ENCODE measurements at places on chromosomes 16 and 17.
A peak's percentile ranks its signal among the peaks of the same experiment; 100 is the strongest.

GRCh38 chr17:36765436-36766043, 164.2 kb downstream of the MRM1 start:
- no peak for DNase-seq

GRCh38 chr17:12098568-12098967, 77.9 kb downstream of the MAP2K4 start:
- no peak for DNase-seq

GRCh38 chr17:14845591-14846281, 419.4 kb downstream of the PMP22 start:
- DNase-seq: no peak

DNA sequence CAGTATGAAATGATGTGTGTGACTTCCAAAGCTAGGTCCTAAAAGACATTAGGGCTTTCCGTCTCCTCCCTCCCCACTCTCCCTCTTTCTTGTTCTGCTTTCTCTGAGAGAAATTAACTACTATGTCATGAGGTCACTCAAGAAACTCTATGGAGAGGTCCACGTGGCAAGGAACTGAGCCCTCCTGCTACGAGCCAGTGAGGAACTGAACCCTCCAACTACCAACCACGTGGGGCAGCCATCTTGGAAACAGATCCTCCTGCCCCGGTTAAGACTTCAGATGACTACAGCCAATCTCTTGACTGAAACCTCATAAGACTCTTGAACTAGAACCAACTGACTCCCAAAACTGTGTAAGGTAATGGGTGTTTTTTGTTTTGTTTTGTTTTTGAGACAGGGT, 4.2 kb upstream of the ALOX15 start:
- peak; percentile 44 for DNase-seq

- peak; percentile 42 for DNase-seq
These were observed 804 bp downstream of the BORCS6 start for GRCh38 chr17:8189041-8189710.

DNA sequence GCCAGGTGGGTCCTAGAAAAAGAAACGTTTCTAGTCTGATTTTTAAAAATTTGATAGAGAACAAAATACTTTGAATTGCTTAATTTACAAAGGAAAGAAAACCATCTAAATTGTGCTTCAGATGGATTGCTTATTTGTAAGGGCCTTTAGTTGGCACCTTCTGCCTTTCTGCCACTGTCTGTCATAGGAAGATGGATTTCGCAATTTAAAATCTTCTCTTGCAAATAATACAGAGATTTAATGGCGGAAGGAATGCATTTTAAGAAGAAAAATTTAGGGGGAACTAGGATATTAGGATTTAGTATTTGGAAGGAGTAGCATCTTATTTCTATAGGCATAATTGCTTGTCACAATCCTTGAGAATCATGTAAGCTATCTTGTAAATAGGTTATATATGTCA, 175.5 kb upstream of the RBL2 start:
- no peak for DNase-seq

DNA sequence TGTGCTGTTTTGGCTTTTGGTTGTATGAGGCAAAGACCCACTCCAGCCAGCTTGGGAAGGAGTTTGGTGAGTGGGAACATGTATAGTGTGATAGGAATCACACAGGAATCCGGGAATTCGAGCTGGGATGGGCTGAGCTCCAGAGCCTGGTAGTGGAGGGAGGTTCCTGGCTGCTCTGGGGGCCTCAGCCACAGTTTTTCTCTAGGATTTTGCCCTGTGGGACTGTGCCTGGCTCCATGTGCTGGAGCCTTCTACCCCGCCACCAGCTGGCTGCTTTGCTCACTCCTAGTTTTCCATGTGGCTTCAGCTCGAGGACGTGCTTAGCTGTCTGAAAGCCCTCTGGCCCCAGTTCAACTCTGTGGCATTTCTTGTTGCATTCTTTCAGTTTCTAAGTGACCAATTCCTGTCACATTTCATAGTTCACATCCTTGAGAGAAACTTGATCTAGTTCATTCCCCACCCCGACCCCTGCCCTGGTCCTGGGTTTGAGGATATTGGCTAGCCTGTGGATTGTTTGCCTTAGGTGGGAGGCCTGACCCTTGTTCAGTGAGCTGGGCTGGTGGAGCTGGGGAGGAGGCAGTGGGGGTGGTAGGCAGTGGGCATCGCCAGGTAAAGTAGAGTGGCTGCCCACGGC, 5.0 kb downstream of the SEC14L1 start:
- peak; percentile 88 for DNase-seq

DNA sequence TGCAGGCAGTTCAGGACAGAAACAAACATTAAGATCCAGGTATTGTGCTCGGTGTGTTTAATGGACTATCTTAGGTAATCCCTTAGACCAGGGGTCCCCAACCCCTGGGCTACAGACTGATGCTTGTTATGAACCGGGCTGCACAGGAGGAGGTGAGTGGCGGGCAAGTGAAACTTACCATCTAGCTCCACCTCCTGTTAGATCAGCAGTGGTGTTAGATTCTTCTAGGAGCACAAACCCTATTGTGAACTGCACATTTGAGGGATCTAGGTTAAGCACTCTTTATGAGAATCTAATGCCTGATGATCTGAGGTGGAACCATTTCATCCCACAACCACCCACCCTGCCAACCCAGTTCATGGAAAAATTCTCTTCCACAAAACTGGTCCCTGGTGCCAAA, 37.8 kb upstream of the ASIC2 start:
- no peak for DNase-seq

DNA sequence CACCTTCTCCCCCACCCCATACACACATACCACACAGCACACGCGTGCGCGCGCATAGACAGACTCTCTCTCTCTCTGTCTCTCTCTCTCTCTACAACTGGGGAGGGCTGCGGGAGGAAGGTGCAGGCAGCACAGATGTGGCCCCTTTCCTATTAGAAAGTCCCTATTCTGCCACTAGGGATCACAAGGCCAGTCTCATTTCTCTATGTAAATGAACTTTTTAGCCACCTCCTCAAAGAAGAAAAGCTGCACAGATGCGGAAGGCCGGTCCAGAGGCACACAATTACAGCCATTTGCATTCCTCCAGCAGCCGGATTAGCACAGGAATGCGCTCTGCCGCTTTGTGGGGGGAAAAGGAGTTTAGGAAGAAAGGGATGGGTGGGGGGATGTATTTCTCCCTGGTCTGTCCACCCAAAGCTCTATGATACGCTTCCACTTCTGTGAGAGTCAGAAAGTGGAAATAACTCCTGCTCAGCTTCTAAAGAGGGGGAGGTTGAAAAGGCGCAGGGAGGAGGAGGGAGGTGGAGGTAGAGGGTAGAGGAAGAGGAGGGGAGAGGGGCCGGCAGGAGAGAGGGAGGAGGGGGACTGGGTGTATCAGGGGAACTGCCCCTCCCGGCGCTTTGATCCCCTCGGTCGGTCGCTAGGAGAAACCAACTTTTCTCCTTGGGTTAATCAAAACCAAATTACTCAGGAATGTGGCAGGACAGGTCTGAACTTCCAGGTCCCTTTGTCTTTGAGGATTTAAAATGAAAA, 11.7 kb downstream of the ZFHX3 start:
- DNase-seq: no peak

GRCh38 chr16:23245268-23245667, 56.8 kb upstream of the SCNN1B start:
- DNase-seq: no peak

DNA sequence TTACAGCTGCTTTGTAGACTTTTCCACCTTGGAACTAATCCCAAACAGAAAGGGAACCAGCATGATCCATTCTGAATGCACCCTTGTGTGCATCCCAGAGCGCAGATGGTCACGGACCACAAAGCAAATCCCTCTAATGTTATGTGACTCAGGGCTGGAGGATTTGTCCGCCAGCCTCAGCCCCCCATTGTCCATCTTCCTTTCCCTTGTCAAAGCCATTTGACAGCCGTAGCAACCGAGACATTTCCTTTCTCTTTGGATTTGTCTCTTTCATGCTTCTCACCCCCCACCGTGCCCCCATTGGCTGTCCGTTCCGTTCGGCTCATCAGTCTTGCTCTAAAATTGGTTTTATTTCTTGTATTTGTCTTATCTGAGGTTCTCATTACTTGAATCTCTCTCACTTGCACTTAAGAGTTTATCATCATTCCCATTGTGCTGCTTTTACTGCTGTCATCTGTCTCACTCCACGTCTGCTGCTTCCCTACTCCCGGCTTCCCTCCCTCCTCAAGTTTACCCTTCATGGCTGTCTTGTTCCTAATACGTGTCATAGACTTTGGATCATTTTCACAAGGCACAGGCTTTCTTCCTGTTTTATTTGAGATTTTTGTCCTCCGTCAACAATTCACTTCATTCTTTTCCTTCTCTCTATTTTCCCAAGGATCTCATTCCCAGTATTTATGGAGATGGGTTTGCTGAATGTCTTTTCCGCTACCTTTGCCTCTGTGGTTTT, 163.4 kb upstream of the ERCC4 start:
- DNase-seq: no peak

- no peak for DNase-seq
These were observed 59.4 kb downstream of the USP32 start for GRCh38 chr17:60332574-60332973.

GRCh38 chr16:5851393-5851982, 753.9 kb upstream of the EEF2KMT start:
- DNase-seq: no peak

DNA sequence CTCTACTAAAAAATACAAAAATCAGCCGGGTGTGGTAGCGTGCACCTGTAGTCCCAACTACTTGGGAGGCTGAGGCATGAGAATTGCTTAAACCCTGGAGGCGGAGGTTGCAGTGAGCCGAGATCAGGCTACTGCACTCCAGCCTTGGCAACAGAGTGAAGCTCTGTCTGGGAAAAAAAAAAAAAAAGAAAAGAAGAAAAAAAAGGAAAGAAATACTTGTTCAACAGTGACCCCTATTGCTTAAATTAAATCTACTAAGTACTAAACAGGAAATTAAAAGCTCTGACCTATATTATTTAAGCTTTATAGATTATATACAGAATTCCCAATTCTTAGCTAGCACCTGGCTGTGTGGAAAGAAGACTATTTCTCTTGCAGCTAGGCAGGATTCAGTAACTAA, 48.9 kb downstream of the FBXL20 start:
- peak; percentile 40 for DNase-seq

GRCh38 chr16:53511403-53512280, 8.6 kb upstream of the AKTIP start:
- no peak for DNase-seq

DNA sequence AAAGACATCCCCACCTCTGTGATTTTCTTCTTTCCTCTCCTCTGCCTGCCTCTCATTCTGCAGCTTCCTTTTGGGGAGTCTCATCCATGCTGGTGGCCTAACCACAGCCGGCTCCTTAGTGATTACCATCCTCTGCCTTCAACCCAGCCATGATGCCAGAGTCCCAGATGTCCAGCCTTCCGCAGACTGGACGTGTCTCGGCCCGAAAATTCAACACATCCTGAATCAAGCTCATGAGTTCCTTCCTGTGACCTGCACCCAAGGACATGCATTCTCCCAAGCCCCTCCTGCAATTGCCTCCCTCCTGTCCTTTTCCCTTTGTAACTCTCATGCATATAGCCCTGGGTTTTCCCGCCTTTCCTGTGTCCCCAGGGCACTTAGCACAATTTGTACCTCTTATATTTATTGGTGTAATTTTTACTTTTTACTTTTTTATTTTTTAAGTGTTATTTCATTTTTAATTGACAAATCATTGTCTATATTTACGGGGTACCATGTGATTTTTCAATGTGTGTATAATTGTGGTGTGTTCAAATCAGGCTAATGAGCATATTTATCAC, 1.2 kb upstream of the SLC13A5 start:
- DNase-seq: no peak

DNA sequence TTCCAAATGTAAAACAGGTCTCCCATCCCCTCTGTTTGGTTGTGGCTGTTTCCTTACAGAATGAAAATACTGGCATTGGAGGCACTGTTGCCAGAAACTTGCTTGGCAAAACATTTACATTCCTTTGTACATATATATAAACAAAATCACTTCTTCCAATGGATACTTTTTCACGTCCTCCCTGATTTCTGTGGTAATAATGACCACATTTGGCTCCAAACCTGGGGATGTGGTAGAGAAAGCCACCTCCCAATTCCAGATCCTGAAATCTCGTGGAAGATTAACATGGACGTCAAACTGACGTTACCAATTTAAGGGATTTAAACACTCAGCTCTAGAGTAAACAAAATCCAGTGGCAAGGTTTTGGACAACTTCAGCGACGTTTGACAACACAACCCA, 370.8 kb upstream of the ZFHX3 start:
- DNase-seq: no peak

- no peak for DNase-seq
These were observed 26.9 kb downstream of the RGS9 start for GRCh38 chr17:65163990-65164495.

GRCh38 chr17:67506966-67507365, 129.9 kb downstream of the PITPNC1 start:
- DNase-seq: no peak

GRCh38 chr16:79150632-79151310, 449.8 kb downstream of the MAF start:
- no peak for DNase-seq

DNA sequence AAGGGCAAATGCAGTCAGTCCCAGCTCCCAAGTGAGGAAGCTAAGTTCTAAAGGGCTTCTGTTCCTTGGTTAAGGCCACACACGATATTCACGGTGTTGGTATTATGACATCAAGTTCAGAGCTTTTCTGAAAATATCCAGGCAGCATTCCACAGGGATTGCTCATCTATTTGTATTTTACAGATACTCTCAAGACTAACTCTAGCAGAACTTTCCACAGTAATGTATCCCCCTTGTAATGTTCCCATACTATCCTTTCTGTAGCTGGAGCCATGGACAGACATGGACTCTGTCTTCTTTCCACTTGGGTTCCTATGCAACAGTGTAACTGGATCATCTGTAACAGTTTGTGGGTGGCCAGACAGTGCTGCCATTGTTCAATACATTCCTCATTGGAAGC, 13.5 kb downstream of the SDR42E1 start:
- DNase-seq: peak; percentile 38

- DNase-seq: peak; percentile 8
These were observed 5.7 kb upstream of the LPO start for GRCh38 chr17:58232707-58233156.

GRCh38 chr17:10984220-10984619, 146.3 kb upstream of the PIRT start:
- no peak for DNase-seq

DNA sequence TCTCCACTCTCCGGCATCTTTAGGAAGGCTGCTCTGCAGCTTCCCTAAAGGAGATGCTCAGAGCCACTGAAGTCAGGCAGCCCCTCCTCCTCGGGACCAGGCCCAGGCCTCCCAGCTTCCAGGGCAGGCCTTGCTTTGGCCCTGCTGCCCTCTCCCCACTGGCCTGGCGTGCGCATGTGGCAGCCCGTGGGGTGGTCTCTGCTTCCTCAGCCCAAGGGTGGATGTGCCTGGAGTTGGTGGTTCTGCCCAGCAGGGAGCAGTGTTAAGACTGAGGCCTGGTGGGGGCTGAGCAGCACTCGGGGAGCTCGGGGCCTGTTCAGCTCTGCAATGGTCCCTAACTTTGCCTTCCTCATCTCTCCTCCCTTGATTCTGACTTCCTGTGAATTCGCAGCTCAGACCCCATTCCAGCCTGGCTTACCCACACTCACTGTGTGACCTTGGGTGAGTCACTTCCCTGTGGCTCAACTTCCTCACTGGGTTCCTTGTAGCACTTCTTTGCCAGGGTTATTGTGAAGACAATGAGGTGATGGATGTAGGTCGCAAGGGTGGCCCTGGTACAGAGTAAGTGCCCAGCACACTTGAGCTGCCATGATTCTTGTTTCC, 63.2 kb downstream of the NKD1 start:
- DNase-seq: no peak

GRCh38 chr17:41792845-41793783, 6.6 kb upstream of the JUP start:
- peak; percentile 35 for DNase-seq

GRCh38 chr16:54750249-54750648, 180.4 kb upstream of the IRX5 start:
- DNase-seq: no peak
